Fibroblast of skin of right biceps (primary cell): ENCODE measurements at places on chromosomes 13 and 19.

DNA sequence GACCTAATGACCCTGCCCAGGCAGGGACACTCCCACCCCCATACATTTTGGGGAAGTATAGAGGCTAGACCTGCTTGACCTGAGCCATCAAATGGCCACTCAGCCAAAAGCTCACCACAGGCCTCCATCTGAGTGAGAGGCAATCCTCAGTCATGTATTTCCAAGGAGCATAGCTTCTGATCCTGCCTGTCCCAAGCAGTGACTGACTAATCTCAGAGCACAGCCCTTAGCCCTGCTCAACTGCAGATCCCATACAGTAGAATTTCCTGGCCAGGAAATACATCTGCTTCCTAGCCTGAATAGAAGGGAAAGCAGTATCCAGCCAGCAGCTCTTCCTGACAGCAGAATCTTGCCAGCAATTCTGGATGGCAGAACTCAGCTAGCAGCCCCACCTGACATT lies 880.6 kb upstream of the GPC6 start:
- DNase-seq, result no peak

- DNase-seq, result no peak
Measured at GRCh38 chr13:113906571-113906970, 42.7 kb upstream of the GAS6 start.

DNA sequence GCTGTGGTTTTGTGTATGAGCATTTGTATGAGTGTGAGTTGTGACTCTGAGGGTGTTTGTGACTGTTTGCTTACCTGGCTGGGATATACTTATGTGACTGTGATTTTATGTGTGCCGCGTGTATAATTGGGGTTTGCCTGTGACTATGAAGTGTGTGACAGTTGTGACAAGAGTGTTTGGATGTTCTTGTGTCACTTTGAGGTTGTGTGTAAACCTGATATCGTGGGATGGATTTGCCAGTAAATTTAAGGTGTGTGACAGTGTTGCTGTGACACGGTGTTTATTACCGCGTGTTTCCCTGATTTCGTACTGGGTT lies 442 bp downstream of the ZNF420 start:
- DNase-seq, result no peak

GRCh38 chr19:47663435-47663910 lies 49.7 kb upstream of the EHD2 start:
- peak; percentile 97 for DNase-seq

GRCh38 chr13:58239774-58240268 lies 608.3 kb downstream of the PCDH17 start:
- no peak for DNase-seq

GRCh38 chr13:31184451-31184850 lies 15.3 kb upstream of the B3GLCT start:
- no peak for DNase-seq

- DNase-seq, result no peak
Measured at GRCh38 chr13:36089130-36089647, 42.0 kb downstream of the DCLK1 start.

DNA sequence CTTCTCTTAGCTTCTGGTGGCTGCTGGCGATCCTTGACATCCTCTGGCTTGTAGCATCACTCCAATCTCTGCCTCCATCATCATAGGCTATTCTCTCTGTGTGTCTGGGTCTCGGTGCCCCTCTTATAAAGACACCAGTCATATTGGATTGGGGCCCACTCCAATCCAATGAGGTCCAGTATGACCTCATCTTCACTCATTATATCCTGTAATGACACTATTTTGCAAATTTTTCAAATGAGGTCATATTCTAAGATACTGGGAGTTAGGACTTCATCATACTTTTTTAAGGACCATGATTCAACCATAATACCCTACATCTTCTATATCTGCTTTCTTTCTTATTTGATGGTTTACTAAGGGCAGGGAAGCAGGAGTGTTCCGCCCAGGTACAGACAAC lies 12.0 kb upstream of the SLC46A3 start:
- no peak for DNase-seq

DNA sequence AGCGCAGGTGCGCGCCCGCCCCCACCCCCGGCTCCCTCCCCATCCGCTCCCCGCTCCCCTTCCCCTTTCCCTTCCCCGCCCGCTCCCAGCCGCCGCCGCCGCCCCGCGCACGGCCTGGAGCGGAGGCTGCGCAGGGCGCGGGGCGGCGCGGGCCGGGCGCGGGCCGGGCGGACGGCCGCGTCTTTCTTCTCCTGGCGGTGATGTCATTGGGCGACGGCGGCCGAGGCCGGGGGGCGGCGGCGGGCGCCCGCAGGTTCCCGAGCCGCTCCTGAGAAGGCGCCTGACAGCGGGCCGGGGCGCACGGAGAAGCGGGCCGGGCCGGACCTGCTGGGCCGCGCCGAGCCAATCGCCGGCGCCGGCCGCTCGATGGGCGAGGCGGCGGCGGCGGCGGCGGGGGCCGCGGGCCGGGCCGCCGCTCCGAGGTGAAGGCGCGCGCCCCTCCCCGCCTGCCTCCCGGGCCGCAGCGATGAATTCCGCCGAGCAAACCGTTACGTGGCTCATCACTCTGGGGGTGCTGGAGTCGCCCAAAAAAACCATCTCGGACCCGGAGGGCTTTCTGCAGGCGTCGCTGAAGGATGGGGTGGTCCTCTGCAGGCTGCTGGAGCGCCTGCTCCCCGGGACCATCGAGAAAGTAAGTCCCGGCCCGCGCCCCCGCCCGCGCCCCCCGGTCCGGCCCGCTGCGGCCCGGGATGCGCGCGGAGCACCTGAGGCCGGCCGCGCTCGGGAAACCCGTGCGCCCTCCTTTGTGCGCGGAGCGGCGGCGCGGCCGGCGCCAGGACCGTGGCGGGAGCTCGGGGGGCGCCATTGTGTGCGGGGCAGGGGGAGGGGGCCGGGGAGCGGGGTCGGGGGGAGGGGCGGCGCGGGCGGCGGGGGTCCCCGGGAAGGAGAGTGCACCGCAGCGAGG lies at the start of gene ARHGEF7:
ARHGEF7 (plus strand) TSS at position 250 of the 904 bp plus-strand sequence; CDS start at position 467, 217 bp downstream.
- DNase-seq, result no peak

DNA sequence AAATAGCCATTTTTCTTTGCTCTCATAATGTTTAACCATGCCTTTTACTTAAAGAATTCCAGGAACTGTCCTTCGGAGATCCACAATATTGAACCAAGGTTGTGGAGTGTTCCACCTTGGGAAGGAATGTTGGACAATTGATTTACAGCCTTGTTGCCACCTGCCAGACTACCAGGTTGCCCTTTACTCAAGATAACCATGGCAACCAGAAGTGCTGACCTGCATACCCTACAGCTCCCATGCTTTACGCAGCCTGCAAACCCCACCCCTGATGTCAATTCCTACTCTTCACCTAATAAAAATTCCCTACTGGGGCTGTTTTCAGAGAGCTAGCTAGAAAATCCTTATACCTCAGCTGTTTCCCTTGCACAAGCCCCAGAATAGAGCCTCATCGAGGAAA lies 151.0 kb upstream of the RXFP2 start:
- no peak for DNase-seq

DNA sequence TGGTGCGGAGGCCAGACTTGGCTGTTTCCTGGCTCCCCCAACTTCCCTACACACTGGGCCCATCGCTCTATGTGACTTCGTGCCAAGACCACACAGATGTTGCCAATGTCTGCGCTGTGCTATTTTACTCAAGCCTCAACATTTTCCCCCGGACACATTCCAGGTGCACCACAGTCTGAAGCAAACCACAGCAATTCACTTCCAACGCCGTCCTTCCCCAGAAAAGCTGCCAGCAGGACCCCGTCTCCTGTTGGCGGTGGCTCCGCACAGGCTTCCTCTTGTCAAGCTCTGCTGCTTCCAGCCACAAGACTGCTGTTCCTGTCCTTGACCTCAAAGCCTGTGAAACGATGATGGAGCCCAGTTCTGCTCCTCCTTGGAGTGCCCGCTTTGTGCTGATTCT lies 100.7 kb downstream of the CRYL1 start:
- peak; percentile 85 for DNase-seq

DNA sequence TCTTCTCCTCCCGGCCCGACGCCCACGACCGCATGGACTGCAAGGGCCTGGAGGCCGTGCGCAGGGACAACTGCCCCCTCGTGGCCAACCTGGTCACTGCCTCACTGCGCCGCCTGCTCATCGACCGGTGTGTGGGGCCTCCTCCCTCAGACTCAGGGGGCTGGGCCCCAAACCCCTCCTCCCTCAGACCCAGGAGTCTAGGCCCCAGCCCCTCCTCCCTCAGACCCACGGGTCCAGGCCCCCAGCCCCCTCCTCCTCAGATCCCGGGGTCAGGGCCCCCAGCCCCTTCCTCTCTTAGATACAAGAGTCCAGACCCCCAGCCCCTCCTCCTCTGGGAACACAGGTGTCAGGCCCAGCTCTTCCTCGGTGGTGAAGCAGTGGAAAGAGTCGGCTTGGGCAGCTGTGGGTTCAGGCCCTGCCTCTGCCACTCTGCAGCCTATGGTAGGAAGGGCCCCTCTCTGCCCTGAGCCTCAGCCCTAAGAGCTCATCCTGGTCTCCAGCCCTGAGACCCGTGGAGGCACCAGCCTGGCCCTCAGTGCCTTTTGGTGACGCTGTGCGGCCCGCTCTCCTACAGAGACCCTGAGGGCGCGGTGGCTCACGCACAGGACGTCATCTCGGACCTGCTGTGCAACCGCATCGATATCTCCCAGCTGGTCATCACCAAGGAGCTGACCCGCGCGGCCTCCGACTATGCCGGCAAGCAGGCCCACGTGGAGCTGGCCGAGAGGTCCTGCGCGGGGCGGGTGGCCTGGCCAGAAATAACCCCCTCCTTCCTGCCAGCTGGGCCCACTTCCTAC lies 3.7 kb upstream of the SPIB start:
- peak; percentile 52 for DNase-seq

GRCh38 chr19:56147307-56147706 lies 6.2 kb downstream of the ZNF444 start:
- no peak for DNase-seq

DNA sequence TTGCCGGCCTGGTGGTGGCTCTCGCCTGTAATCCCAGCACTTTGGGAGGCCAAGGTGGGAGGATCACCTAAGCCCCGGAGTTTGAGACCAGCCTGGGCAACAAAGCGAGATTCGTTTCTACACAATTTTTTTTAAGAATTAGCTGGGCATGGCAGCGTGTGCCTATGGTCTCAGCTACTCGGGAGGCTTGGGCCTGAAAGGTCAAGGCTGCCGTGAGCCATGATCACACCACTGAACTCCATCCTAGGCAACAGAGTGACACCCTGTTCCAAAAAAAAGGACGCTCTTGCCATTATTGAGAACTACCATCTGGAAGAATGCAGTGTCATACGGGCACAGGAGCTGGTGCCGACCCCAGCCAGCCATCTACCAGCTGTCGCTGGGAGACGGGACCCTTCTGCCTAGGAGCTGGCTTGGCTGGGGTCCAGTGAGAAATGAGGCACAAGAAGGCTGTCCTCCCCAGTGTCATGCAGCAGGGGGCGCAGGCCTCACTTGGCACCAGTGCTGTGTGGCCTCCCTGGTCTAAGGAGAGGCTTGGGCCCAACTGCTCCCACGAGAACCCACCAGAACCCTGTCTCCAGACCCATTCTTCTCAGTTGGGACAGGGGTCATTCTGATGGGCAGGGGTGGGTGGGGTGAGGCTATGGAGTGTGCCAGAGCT lies 12.2 kb upstream of the RELB start:
- DNase-seq, result peak; percentile 65

- DNase-seq, result peak; percentile 86
Measured at GRCh38 chr13:51681037-51681678, 96.9 kb downstream of the WDFY2 start.

DNA sequence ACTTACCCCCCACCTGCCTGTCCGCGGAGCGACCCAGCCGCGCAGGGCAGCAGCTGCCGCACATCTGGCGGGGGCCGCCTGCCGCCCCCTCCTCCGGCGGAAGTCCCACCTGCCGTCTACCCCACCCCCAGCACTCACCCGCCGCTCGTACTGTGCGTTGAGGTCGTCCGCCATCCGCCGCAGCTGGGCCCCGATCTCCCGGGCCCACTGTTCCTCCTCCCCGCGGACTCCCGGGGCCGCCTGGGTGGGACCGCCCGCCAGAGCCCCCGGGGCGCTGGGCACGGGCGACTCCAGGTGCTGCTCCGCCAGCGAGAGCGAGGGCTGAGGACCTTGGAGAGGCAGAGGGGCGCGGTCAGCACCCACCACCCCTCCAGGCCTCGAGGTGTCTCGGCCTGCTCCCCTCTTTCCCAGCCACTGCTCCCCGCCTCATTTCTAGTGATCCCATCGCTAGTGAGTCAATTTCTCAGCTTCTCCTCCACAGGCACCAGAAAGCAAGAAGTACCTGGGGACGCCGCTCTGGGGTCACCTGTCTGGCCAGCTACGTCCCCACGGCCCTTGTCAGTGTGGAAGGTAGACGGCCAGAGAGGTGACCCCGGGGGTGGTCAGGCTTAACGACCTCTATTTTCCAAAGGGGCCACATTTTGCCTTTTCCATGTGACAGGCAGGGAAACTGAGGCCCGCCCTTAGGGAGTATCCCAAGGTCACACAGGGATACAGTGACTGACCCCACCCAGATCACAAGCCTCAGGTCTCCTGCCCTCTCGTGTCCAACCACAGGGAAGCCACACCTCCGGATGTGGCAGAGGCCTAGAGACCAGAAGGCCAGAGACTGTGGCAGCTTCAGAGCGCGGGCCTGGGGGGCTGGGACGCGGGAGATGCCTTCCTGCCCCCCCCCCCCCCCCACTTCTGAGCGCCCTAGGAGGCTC lies 4.3 kb downstream of the BBC3 start:
- DNase-seq, result peak; percentile 79

DNA sequence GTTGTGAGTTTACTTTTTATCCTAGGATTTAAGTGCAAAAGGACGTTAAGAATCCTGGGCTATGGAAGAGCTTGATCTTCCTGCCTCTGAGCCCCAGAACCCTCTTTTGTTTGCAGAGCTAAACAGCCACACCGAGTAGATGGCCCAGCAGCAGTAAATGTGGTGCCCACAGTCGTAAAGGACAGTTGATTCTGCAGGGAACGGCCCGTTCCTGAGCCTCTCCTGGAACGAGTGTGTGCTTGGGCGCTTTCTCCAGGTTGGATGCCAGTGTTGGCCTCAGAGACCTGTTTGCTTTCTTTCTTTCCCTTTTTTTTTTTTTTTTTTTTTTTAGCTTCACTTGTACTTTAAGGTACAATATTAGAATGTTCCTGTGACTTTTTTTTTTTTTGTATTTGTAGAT lies 41.7 kb downstream of the SPATA13 start:
- DNase-seq, result no peak

DNA sequence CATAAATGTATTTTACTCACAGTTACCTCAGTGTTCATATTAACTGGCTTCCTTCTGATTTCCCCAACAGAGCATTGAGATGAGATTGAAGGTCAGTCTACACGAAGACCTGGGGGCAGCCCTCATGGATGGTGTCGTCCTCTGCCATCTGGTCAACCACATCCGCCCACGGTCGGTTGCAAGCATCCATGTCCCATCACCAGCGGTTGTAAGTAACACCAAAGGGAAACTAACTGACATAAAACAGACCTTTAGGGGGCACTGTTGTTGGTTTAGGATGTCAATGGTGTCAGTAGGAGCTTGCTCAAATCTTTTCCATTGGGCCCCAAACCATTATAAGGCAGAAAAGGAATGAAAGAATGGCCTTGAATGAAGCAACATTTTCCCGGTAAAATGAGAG lies 68.2 kb downstream of the ESD start:
- no peak for DNase-seq
